ENCODE measurements at places on chromosomes 11 and 22.

DNA sequence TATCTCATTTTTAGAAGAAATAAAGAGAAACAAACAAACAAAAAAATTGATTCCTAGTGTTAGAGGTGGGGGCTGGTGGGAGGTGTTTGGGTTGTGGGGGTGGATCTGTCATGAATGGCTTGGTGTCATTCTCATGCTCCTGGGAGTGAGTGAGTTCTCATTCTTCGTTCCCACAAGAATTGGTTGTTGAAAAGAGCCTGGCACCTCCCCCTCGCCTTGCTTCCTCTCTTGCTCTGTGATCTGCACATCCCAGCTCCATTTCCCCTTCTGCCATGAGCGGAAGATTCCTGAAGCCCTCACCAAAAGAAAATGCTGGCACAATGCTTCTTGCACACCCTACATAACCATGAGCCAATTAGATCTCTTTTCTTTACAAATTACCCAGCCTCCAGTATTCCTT, 277.8 kb downstream of the ST3GAL4 start:
- no peak for DNase-seq

GRCh38 chr22:44419429-44419828, 78.6 kb downstream of the RTL6 start:
- DNase-seq, result no peak

- no peak for DNase-seq
These were observed 29.7 kb upstream of the NDUFC2 start for GRCh38 chr11:78109081-78110015.

GRCh38 chr11:114073007-114073827, 13.7 kb downstream of the ZBTB16 start:
- DNase-seq, result no peak

DNA sequence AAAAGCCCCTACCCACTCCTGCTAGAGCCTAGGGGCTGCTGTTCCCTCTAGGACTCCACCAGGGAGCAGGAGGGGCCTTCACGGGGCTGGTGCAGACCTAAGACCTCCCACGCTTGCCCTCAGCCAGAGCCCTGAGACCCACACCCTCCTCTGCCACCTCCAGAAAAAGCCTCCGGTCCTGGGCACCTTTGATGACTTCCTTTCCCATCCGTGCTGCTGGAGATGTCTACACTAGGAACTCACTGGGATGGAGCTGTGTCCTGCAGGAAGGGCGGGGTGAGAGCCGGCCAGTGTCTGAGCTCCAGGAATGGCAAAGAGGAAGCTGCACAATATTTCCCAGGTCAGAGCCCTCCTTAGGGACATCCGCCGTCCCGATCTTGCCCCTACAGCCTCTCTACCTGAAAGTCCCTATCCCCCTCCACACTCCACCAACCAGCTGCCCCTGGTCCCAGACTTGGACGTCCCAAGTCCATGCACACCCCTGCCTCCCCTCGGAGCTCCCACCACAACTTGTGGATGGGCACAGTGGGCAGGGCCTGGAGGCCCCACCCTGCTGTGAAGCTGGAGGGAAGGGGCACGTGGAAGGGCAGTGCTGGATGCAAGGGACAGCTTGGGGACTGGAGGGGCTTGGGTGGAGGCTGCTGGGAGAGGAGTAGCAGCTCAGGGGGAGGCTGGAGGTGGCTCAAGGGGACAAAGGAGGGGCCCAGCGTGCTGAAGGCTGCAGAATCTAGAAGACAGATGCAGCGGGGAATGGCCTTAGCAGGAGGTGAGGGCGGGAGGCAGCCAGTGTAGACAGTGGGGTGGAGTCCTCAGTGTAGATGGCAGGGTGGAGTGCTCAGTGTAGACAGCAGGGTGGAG, 13.5 kb upstream of the LRP5 start:
- DNase-seq, result no peak

DNA sequence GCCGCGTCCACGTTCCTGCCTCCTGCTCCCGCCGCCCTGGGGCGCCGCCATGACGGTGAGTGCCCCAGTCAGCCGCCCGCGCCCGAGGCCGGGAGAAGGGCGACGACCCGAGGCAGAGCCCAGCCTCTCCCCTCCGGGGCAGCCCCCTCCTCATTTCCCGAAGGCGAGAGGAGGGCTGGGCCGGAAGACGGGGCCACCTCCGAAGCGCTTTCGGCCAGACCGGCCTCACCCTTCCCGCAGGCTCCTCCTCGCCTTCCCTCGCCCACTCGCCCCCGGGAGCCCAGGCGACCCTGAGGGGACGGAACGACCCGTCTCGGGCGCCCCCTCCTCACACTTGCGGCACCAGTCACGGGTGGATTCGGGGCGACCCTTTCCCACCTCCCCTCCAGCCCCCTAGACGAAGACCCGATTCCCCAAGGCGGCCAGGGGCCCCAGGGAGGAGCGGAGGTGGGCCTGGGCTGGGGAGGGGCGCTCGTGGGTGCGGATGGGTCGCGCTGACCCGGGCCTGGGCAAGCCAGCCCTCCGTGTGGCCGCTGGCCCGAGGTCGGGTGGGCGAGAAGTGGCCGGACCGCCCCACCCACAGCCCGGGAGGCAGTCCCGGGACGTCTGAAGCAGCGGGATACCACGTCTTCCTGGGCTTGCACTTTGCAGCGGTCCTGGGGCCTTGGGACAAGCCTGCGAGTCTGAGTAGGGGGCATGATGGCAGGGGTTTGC, 49.7 kb downstream of the TRIOBP start:
- DNase-seq, result peak; percentile 41

GRCh38 chr11:2208691-2209369, 37.2 kb upstream of the TH start:
- no peak for DNase-seq

DNA sequence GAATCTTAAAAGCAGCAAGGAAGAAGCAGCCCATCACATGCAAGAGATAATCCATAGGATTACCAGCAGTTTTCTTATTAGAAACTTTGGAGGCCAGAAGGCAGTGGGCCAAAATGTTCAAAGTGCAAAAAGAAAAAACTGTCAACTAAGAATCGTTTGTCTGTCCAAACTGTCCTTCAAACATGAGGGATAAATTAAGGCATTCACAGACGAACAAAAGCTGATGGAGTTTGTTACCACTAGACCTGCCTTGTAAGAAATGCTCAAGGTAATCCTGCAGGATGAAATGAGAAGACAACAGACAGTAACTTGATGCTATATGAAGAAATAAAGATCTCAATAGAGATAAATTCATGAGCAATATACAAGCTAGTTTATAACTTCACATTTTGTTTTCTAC, 150.4 kb downstream of the WNT7B start:
- DNase-seq, result no peak

- DNase-seq, result no peak
These were observed 526.7 kb downstream of the NTM start for GRCh38 chr11:131896978-131897615.

- no peak for DNase-seq
These were observed 804 bp downstream of the CCDC134 start for GRCh38 chr22:41801147-41801819.

- DNase-seq, result no peak
These were observed at the start of gene SMIM35 for GRCh38 chr11:118086913-118087768. TSS of gene SMIM35 (minus strand) at chr11:118086963. CDS start at chr11:118086757, 206 bp downstream.

- no peak for DNase-seq
These were observed 30.7 kb downstream of the PRR5L start for GRCh38 chr11:36326524-36327419.

All from activated CD4-positive, alpha-beta T cell treated with anti-CD3 and anti-CD28 coated beads, Interleukin-2, amount 50 U/mL, for 48 hours (primary cell).